Fibroblast of upper back skin (primary cell): ENCODE measurements at places on chromosomes 5 and 9.

DNA sequence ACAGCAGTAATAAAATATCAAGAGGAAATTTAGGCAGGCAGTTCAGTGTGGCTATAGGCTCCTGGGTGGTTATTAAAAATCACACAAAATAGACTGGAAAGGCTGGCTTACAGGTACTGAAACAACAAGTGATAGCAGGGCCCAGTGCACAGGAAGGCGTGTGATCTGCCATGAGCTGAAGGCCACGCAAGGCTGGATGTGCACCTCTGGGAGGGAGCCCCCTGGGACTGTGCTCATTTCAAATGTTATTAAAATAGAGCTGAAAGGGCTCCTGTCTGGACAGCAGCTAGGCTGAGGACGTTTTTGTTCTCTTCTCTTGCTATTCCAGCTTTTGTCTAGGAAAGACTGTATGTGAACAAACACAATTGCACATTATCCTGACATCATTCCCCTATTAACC lies 324.3 kb upstream of the RFX3 start:
- DNase-seq, result no peak

DNA sequence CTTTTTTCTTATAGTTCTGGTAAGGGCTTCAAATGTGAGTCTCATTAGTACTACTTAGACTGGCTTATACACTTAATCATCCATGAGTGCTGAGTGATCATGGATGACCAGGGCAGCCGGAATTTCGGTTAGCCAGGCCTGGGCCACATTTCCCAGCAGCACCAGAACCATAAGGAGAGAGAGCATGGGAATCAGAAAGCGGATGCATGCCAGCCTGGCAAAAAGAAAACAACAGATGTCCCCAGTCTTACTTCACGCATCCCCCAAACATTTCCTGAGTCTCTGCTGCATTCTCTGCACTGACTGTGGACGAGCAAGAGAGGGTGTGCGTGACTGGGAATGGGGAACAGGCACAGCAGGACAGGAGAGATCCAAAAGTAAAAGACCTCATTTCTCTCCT lies 371.1 kb upstream of the ZNF608 start:
- DNase-seq, result peak; percentile 79

DNA sequence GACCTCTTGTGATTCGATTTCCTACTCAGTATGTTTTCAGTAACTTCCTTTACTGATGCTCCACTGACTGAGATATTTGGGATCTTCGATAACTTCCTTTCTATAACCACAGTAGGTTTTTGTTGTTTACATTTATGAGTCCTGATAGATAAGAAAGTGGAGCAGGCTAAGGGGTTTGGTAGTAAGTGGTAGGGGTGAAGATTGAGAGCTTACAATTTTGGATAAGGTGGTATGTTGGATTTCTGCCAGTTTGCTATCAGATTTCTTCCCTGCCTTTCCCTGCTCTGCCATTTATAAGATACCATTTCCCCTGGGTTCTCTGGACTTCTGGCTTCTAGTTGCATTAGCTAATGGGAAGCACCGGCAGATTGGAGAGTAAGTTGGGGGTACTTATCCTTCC lies 7.9 kb upstream of the NDUFS4 start:
- no peak for DNase-seq

DNA sequence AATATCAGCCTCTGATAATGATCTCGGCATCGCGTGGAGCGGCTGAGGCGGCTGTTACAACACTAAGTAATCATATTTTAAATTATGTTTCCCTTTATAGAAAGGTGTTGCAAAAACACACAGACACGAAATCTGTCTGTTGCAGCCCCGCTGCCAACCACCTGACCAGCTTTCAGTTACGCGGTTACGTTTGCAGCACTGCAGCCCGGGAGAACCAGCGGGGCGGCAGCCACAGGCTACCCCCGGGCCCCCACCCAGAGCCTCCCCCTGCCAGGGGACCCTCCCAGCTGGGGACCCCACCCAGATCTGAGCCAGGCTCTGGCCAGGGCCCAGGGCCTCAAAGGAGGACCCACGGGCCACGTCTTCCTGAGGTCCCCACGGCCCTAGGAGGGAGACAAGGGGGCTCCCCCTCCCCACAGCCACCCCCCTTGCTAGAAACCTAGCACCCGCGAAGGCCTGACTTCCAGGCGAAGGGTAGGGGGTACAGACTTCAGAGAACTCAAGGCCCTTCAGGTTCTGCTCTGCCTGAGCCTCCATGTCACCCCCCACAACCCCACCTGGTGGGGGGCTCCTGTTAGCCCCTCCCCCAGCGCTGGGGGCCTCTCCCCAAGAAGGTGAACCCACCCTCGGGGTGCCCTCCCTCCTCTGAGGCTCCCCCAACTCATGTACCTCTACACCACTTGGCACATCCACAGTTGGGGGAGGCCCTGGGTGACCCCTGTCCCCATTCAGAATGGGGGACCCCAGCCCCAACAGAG lies 6.0 kb downstream of the NACC2 start:
- no peak for DNase-seq

DNA sequence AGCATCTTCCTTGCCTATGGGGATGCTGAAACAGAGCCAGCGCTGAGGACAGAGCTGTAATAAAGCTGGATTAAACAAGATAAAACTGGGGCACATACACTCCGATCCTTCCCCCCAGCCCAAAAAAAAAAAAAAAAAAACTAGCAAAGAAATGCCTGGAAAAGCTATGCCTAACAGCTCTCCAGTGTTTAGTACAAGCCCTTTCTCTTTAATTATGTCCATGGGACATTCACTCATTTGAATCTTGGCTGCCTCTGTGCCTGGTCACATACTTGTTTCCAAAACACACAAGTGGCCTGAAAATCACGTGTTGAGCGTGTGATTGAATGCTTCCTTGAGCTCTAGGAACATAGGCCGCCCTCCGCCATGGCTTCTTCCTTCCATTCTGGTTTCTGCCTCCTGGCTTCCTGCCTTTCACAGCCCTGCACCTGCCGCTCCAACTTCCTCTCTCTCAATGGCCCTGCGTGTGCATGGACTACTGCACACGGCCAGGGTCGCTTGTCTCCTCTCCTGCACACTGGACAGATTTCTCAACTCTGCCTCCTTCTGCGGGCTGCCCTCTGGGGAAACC lies 111.0 kb upstream of the RETREG1 start:
- DNase-seq, result no peak

GRCh38 chr5:173246511-173246910 lies 11.5 kb upstream of the NKX2-5 start:
- no peak for DNase-seq

GRCh38 chr5:77590347-77590746 lies 48.2 kb downstream of the OTP start:
- no peak for DNase-seq

DNA sequence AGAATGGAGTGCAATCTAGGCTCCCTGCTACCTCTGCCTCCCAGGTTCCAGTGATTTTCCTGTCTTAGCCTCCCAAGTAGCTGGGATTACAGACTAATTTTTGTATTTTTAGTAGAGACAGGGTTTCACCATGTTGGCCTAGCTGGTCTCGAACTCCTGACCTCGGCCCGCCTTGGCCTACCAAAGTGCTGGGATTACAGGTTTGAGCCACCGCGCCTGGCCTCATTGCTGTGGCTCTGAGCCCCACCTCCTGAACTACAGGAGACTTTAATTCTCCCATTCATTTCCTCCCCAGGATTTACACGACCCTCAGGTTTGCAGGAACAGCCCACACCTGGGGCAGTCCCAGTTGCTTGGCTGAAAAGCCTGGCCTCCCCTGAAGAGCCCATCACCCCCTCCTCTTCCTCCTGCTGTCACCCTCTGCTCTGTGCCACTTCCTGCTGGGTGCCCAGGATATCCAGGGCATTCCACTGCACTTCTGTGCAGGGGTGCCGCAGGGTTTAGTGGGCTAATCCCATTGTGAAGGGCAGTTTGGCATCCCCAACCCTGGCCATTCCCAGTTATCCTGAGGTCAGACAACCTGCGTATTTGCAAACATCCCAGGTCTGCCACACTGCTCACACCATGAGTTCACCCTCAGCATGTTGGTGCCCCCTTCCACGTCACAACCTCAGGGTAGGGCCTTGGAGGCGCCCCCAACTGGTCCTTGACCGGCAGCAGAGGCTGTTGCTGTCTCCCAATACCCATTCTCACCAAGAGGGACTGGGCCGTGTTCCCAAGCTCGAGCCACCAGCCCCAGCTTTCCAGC lies 265.0 kb upstream of the IRX4 start:
- no peak for DNase-seq

DNA sequence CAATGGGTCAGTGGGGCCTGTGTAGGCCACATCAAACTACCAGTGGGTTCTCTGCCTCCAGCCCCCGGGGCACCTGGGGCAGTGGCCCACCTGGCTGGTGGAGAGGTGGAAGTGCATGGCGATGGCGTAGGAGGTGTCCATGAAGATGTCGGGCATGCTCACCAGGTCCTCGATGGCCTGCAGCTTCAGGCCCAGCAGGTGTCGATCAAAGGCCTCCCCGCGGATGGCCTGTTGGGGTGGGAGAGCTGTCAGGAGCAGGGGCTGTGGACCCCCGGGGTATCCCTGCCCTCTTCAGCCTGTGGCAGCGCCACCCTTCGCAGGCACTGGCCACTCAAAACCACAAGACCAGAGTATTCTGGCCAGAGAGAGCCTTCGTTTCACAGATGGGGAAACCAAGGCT lies 14.7 kb downstream of the CRAT start:
- DNase-seq, result no peak

DNA sequence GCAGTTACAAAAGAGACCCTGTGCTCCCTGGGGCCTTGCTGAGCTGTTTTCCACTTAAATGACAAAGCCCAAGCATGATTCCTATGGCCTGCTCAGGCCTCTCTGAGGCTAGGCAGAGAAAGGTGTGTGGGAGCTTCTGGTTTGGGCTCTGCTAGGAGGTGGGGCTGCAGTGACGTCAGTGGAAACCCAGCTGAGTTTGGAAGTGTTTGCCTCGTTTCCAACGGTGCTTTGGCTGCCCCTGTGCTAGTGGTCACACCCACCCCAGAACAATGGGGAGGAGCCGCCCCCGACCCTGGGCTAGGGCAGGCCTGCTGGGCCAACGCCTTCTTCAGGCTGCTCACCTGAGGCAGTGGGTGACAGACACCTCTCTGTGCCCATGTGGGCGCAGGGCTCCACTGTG lies 10.4 kb downstream of the ANGPTL2 start:
- DNase-seq, result no peak

DNA sequence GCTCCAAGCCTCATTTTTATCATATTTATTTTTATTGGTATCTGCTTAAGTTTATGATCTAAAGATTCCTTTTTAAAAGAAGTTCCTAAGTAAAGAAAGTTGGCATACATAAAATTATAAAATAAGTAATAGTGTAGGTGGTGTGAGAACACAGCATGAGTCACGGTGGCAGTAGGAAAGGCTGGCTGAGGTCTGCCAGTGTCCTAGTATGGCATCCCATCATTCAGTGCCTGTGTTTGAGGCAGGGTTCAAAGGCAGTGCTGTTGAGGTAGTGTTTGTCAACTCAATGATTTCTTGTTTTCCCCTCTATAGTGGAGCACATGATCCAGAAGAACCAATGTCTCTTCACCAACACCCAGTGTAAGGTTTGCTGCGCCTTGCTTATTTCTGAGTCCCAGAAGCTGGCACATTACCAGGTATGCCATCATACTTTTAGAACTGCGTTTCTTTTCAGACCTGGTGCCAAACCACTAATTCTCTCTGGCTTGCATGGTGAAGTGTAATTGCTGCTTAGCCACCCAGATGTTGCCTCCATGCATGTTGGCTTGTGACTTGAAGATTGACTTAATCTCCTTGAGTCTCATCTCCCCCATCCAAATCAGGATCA lies 18.4 kb downstream of the ZNF346 start:
- DNase-seq, result peak; percentile 58

GRCh38 chr5:135457424-135458071 lies 5.4 kb upstream of the TIFAB start:
- peak; percentile 33 for DNase-seq

DNA sequence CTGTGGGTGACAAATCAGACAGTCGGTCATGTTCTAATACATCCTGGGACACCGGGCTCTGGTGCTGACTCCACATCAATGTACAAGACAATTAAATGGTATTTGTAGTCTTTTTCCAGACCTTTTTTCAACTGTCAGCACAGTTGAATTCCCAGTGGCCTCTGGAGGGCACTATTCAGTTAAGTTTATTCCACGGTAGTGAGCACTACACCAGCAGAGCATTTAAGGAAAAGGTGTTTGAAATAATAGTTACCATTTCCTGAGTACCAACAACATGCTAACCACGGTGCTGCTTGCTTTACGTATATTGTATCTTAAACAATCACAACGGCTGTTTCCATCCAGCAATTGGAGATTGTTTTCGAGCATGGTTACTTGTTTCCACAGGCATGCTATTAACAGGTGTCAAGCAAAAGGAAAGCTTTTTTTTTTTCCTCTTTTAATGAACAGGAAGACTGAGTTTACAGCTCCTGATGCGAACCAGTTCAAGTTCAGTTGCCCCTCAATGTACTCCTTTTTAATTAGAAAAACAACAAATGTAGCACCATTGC lies 186.7 kb downstream of the PDZD2 start:
- DNase-seq, result peak; percentile 67

GRCh38 chr9:123401879-123402513 lies 46.0 kb downstream of the CRB2 start:
- DNase-seq, result peak; percentile 46
